HS-27A (cell line): ENCODE measurements at places on chromosomes 5 and 9.

DNA sequence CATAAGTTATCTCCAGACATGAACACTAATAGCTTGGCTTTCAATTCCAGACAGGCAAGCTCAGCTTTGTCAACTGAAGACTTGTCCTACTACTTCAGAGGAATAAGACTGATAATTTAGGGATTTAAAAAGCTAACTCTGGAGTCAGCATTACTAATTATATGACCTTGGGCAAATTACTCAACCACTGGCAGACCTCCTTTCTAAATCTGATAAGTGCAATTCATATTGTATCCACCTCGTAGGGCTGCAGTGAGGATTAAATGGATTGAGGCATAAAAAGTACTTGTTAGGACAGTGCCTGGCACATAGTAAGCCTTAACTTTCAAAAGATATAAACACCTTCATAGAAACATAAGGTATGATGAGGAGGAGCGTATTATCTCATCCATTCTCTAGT, 104.4 kb downstream of the KLHL3 start:
- DNase-seq, result no peak

GRCh38 chr5:95035891-95036685, 248.8 kb downstream of the MCTP1 start:
- no peak for DNase-seq

GRCh38 chr5:139660923-139661814, 13.0 kb downstream of the CXXC5 start:
- no peak for DNase-seq

DNA sequence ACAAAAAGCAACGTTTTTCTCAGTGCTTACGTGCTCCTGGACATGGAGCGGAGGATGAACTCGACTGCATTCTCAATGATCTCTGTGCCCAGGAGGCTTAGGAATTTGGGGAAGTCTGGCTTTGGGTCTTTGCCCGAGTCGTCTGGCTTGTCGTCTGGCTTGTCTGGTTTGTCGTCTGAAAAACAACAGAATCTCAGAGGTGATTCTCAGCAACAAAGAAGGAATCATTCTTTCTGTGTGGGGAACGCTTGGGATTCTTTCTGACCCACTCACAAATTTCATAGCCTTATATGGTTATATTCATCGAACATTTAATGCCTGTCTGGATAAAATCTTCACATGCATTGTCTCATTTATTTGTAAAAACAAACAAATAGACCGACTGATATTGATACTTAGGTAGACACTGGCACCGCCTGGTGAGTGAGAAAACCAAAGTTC, 4.7 kb downstream of the C5orf46 start:
- DNase-seq, result peak; percentile 70

GRCh38 chr9:131679261-131680020, 60.4 kb downstream of the RAPGEF1 start:
- no peak for DNase-seq

GRCh38 chr5:42665857-42666256, 90.8 kb upstream of the CCDC152 start:
- DNase-seq, result no peak

DNA sequence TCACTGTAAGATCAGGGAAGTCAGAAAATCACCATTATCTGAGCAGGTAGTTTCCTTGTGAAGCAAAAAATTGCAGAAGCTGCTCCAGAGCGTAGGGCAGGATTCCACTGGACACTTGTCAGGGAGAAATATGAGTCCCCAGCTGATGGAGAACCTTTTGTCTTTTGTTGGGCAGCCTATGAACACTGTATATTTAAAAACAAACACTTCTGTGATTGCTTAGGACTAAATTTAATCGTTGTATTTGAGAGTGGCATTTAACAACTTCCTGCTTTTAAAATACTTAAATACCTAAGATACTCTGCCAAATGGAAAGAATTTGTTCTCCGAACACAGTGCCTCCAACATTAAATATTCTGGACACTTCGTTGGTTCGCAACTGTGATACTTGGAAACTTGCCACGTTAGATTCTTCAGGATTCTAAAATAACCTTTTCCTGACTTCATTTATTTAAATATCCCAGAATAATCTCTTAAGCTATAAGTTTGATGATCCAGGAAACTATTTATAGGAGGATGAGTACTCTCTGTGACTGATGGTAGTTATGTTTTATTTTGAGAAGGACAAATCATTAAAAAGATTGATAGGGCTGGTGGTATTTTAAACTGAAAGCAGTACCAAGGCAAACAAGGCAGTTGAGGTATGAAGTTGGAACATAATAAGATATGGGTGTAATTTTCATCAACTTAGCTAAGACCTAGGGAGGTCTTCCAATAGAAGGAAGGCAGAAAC, 2.7 kb upstream of the HSPA4 start:
- DNase-seq, result no peak

GRCh38 chr9:806285-807156, 35.0 kb upstream of the DMRT1 start:
- no peak for DNase-seq

GRCh38 chr9:16202221-16202620, 649.4 kb downstream of the CCDC171 start:
- no peak for DNase-seq

GRCh38 chr5:50744776-50745175, 78.3 kb downstream of the PARP8 start:
- no peak for DNase-seq

DNA sequence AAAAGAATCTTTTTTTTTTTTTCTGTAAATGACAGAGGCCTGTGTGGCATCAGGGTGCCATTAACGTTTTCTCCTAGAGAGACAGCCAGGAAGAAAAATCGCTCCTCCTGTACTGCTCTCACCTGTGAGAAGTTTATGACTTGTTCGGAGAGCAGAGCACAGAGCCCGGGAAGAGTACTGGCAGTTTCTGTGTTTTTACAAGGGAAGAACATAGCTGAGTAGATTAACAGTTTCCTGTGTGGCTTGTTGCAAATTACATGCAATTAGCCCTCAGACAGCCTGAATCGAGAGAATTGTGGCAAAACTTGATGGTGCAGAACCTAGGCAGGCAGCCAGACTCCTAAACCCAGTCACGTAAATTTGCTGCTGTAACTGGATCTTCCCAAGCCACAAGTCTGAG, 32.1 kb downstream of the PRKACG start:
- DNase-seq, result no peak

DNA sequence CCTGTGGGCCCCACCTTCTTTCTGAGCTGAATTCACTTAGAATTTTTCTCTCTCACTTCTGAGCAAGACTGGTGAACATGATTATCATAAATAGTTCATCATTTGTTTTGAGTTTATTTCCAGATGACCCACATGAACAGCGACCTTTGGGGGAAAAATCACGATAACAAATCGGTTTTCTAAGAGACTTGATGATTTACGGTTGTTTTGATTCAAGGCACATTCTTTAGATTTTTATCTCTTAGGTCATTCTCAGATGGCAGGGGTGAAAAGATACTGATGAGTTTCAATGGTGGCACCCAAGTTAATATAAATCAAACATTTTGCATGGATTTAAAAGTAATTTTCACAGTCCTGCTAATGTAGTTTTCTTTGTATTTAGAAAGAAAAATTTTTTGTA, 95.1 kb downstream of the DMXL1 start:
- peak; percentile 0 for DNase-seq

- no peak for DNase-seq
These were observed 64.2 kb downstream of the MYO10 start for GRCh38 chr5:16871746-16872339.

- DNase-seq, result no peak
These were observed 229.0 kb upstream of the PANK3 start for GRCh38 chr5:168808051-168808616.

DNA sequence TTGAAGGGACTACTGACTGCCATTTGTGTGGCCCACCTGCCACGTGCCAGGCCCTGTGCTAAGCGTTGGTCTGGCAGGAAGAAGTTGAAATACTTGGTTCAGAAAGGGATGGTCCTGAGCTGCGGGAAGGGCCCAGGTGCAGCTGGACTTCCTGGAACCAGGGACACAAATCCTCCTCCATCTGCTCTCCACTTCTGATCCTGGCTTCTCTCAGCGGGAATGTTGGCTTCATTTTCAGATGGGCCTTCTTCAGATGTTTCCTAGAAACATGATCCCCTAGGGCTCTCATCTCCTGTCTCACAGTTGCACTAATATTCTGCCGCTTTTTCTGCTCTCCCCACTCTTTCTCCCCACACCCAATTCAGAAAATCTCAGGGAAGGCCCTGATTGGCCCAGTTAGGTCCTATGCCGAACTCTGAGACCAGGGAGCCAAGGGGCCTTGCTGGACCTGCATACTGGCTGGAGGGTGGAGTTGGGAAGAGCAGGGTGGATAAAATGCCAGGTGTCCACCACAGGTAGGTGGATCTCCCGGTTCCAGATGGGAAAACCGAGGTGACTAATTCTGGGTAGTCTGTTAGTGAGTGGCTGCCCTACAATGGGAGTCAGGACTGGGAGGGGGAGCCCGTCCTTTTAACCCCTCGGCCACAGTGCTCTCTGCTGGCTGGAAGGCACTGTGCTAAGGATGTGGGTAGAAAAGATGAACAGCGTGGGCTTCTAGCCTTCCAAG, 19.4 kb downstream of the PSAT1 start:
- no peak for DNase-seq

DNA sequence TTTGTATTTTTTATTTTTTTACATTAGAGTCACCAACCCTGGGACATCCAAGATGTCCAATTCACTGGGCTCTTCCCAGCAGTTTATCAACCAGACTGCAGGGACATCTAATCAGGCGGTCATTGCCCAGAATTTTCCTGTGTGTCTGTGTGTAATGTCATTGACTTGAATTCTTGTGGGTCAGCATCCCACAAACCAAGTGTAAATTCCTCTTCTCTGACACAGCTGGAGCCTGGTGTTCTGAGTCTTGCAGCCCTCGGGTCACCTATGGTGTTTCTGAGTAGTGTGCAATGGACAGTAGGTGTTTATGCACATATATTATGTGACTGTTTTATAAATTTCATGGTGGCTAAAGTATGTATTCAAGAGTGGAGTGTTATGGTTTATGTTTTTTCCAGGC, 815.7 kb downstream of the SEMA5A start:
- DNase-seq, result peak; percentile 33

DNA sequence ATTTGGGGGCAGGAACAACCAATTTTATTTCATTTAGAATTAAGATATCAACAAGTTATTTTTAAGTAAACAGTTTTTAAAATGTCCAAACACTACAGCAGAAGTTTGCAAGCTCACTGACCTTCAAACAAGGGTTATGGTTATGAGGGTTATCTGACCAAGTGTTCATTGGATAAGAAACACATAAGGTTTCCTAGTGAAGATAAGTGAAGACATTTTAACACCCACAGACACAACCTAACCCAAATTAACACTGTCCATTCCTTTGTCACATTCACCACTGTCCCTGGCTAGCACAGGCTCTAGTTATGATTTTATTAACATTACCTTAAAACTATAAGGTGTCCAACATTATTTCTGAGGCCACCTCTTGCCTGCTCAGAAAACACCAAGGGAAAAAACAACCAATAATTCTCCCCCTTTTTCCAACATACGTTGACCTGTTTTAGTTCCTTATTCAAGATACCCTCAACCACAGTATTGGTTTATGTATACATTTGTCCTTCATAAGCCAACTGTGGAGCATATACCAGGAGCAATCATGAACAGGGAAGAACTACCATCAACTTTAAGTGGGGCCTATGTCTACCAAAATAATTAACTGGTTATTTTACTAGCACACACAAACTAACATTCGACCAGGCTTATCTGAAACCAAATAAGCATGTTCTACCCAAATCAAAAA, 4.0 kb downstream of the ETF1 start:
- DNase-seq, result no peak

GRCh38 chr5:123176224-123176937, 87.3 kb downstream of the PRDM6 start:
- no peak for DNase-seq

GRCh38 chr9:121679901-121680635, 28.6 kb downstream of the DAB2IP start:
- no peak for DNase-seq

DNA sequence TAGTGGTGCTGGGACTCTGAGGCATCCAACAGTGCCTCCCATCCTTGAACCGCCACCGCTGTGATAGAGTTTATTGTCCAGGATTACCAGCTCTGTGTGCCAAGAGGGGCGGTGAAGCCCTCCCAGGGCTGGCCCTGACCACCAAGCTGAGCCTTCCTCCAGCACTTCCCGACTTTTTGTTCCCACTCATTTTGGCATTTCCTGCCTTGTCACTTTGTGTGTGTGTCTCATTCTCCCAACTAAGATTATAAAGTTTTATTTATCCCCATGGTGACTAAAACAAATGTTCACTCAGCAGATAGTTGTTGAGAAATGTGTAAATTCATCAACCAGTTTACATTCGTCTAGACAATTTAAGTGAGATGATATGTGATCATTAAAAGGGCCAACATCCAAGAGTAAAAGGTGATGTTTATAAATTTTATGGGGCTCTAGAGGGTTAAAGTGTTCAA, 2.5 kb downstream of the F2R start:
- DNase-seq, result no peak

GRCh38 chr9:105251133-105251532, 6.7 kb downstream of the SLC44A1 start:
- DNase-seq, result no peak

DNA sequence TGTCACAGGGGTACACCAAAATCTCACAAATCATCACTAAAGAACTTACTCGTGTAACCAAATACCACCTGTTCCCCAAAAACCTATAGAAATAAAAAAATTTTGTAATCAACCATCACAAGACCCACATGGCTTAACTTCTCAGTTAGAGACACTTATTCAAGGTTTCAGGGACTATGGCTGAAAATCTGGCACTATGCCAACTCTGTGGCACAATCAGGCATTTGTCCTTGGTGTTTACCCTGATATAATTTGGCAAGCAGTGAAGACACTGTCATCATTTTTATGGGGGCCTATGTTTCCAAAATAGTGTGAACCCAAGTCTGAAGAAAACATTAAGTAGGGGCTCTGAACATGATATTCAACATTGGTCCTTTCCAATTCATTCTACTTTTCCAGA, 59.0 kb downstream of the ZNF622 start:
- DNase-seq, result no peak

DNA sequence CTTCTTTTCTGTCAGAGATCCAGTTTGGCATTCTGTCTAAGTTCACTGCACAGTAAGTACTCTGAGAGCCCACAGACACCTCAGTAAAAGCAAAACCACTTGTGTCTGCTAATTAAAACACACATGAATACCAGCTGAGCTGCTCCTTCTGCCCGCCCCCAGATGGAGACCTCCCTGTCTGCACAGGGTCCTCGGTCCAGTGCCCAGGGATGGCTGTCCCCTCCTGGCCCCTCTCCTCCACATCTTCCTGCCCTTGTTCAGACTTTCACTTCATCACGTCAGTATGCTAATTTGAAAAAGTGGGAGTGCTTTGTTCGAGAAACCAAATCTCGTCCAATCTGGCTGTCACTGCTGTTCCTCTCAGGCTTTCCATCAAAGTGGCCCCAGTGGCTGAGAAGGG, 43.5 kb downstream of the LIX1 start:
- DNase-seq, result no peak

DNA sequence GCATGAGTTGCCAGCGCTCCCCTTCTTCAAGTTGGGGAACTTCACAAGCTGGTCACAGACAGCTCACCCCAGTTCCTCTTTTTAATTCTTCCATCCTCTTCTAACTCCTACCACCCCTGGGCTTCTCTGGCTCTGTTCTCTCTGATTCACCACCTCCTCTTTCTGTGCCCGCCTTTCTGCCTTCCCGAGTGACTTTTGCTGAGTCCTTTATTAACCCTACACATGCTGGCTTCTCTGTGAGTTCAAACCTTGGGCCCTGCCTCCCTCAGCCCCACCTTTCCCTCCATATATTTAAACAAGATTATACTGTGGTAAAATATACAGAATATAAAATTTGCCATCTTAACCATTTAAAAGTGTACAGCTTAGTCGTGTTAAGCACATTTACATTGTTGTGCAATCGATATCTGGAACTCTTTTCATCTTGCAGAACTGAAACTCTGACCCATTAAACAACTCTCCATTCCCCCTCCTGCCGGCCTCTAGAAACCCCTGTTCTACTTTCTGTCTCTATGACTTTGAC, 32.0 kb downstream of the SLC46A2 start:
- DNase-seq, result no peak
